ENCODE measurements at places on chromosomes 13 and 19. TPM values are rescaled to one million over a fixed set of nuclear protein-coding genes. Genes with fewer than 3 reads are reported as not detected.

Gene CHST8
- total RNA-seq: not detected

Gene HRC
- total RNA-seq: not detected

Gene ZNF177
- 2.8 TPM for total RNA-seq

DNA sequence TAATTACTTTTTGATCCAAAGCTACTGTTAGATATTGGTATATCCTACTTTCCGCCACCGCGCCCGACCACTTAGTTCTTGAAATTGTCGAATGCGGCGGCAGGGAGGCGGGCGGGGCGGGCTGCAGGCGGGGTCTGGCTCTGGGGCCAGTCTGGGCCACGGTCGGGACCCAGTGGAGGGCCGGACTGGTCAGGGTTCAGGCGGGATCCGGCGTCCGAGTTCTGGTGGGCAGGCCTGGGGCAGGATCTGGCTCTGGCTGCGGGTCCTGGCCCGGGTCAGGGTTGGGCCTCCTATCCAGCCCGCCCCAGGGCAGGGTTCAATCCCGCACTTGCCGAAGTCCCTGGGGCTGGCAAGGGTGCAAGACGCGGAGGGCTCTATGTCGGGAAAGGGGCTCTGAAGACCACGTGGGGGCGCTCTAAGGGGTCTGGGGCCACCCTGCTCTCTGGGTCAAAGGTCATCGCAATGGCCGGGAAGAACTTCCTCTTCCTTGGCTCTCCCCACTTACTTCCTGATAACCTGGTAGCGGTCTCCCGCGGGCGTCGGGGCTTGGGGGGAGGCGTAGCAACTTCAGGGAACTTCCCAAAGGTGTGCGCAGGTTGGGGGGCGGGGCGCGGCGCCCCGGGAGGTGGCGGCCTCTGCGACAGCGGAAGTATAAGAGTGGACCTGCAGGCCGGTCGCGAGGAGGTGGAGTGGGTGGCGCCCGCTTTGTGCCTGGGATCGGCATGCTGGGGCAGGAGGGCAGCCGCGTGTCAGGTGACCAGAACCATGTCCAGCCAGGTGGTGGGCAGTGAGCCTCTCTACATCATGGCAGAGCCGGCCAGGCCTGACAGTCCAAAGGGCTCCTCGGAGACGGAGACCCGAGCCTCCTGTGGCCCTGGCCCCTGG is 83.4 kb downstream of the MRPL57 start:
- no peak for DNase-seq

Gene KCNK6
- total RNA-seq: 6.9 TPM

Gene CAMSAP3
- total RNA-seq: 1.9 TPM

DNA sequence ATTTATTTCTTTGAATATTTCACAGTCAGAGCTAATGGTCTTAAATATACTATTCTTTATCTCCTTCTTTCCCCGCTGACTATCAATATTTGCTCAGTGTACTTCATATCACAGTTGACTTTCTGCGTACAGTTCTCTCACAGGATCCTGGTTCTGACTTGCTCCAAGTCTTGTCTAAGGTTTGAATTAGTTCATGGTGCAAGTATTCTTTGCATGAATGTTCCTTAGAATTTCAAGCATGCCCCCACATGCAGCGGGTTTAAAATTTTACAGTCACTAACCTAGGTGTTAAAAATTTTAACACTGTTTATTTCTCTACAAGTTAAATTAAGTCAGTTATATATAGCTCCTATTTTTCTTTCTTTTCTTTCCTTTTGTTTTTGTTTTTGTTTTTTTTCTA is 20.8 kb upstream of the KLF12 start:
- no peak for DNase-seq

Gene ATP8A2
- 0.15 TPM for total RNA-seq

Gene PRTN3
- total RNA-seq: not detected

DNA sequence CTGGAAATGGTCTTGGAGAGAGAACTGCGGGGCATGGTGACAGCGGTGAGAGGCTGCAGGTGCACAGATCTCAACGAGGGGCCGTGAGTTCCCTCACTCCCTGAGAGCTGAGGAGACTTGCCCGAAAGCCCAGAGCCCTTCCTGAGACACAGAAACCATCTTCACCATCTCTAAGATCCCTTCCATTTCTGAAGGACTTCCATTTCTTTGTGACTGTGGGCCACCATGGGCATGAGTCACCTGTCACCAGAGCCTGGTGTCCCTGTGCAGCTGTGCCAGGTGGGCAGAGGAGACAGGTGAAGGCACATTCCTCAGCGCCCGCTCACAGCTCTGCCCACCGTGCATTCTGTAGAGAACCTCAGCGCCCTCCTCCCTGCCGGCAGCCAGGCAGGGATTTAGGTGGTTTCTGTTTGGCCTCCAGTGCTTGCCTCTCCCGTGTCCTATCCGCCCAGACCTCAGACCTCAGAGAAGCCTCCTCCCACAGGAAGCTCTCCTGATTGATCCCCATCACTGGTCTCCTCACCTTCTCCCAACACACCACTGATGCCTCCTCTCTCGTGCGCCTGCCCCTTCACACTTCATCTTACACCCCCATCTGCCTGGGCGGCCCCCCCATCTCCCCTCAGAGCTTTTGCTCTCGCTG is 24.2 kb downstream of the SH3GL1 start:
- DNase-seq: no peak

DNA sequence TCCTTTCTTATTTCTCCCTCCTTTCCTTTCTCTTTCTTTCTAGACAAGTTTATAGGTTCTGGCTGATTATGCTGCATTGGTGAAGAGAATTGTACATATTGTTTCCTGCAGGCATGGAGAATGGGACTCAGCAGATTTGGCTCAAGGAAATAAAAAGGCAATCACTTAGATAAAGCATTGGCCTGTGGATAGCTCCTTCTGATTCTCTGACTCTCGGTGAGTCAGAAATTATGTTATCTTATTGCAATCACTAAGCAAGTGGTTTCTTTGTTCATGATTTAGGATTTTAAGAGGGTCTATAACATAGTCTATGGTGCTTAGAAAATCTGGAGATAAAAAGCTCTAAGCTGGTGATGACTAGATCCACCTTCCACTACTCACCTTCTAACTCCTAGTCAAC is 54.0 kb upstream of the POSTN start:
- no peak for DNase-seq

DNA sequence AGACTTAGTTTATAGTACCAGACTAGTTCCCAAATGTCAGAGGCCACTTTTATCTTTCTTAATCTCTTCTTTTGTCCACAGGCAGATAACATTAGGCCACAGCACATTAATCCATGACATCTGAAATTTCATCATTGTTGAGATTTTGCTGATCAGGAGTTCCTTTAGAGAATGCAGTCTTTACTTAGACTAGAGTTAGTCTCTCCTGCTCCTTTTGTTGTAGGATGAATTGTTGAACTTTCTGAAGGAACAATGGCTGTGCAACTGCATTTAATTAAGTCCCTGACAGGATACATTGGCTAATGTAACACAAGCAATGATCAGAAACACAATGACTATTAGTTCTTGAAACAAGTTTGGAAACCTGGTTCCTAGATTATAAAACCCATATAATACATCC is 266.3 kb downstream of the PCDH20 start:
- no peak for DNase-seq

Gene PLVAP
- 0.31 TPM for total RNA-seq

DNA sequence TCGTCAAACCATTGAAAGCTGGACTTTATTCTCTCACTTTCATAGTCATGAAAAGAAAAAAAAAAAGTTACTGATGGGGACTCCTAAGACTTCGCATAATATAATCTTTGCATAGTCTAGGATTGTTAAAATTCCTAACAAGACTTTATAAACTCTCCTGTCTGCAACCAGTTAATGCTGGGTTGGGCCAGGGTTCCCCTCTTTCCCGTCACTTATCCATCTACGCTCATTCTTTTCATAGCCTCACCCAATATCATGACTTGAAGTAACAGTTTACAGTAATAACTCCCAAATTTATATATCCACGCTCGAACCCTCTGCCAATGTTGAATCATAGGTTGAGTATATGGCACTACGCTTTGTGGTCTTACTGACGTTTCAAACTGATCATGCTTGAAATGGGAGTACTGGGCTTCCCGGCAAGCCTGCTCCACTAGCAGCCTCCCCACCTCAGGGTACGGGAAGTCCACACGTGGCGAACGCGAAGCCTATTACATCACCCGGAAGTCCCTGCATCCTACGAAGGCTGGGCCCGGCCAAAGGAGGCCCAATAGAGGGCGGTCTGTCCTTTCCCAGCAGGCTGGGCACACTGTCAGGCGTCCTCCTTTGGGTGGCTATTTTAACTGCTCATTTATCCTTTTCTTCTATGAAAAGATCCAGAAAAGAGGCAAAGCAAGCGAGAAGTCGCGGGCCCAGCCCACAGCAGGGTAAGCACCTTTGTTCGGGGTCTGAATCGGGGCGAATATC is 694 bp upstream of the ZNF460 start:
- DNase-seq: peak; percentile 95

GRCh38 chr13:112688560-112689302 is 1.1 kb upstream of the ATP11A start:
- DNase-seq: peak; percentile 1

DNA sequence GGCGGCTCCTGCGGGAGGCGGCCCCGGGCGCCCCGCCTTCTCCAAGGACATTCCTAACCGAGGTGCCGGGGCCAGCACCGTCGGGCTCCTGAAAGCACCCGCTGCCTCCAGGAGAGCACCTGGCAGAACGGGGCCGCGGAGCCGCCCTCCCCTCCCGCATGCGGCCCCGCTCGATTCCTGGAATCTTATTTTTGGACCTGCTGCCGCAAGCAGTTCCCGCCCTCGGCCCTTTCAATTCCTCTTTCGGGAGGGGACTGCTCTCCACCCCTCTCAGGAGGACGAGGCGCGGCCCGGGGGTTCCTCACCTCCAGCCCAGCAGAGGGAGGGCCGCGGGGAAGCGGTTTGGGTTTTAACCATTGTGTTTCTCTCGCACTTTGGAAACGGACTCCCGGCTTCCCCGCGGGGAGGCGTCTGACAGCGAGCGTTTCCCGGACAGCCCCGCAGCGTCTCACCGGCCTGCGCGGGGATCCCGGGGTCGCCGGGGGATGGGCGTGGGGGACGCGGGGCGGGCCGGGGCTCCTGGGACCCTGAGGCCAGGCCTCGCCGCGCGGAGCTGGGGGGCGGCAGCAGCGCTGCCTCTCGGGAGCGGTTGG is 849 bp downstream of the GAS6 start:
- DNase-seq: no peak

Gene PTGER1
- total RNA-seq: not detected

DNA sequence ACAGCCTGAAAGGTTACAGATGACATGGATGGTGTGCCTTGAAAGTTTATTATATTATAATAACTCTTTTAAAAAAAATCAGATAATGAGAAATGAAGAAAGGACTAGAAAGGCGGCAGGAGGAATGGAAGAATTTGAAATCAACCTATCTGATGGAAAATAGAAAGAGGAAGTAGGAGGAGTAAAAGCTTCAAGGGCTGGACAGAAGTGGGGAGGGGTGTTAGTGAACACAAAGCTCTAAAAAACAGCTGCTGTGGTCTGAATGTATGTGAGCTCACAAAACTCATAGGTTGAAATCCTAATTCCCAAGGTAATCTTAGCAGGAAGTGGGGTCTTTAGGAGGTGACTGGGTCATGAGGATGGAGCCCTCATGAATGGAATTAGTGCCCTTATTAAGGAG is 19.5 kb downstream of the CCDC70 start:
- no peak for DNase-seq

Gene CPB2
- total RNA-seq: not detected

- no peak for DNase-seq
These were observed 14.6 kb downstream of the LSM4 start for GRCh38 chr19:18308051-18308947.

Gene KCNN4
- total RNA-seq: 40.0 TPM

Data from OCI-LY7 (cell line).